ENCODE measurements at places on chromosomes 7 and 10. TPM values are rescaled to one million over a fixed set of nuclear protein-coding genes. Genes with fewer than 3 reads are reported as not detected.

NFE2L3 gene
- 12.5 TPM for total RNA-seq

UCN3 gene
- not detected for total RNA-seq

- no peak for DNase-seq
Measured at GRCh38 chr10:90424730-90425129, 433.1 kb downstream of the HTR7 start.

GRCh38 chr10:102147561-102147960 is 4.6 kb upstream of the NOLC1 start:
- DNase-seq = no peak

Measured in kidney (tissue), 22 donors.